ENCODE measurements at places on chromosomes 5 and 9.

GRCh38 chr9:14153310-14153720 is 160.6 kb downstream of the NFIB start:
- DNase-seq: no peak

GRCh38 chr9:127033789-127034188 is 88.6 kb downstream of the ANGPTL2 start:
- DNase-seq: no peak

GRCh38 chr9:23255346-23255745 is 570.7 kb downstream of the ELAVL2 start:
- DNase-seq: no peak

DNA sequence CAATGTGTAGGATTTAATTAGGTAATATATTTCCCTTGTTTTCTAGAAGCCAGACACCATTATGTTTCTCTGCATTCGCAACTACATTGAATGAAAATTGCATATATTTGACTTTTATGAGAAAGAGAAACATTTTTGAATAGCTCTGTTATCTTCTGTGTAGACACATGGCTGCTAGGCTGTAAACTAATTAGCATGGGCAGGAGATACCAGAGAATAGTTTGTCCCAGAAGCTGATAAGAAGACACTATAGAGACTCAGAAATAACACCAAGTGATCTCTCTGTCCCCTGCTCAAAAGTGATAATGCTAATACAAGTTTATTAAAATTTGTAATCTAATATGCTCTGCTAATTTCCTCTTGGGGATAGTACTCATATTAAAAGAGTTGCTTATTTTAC is 198.0 kb upstream of the TUSC1 start:
- no peak for DNase-seq

DNA sequence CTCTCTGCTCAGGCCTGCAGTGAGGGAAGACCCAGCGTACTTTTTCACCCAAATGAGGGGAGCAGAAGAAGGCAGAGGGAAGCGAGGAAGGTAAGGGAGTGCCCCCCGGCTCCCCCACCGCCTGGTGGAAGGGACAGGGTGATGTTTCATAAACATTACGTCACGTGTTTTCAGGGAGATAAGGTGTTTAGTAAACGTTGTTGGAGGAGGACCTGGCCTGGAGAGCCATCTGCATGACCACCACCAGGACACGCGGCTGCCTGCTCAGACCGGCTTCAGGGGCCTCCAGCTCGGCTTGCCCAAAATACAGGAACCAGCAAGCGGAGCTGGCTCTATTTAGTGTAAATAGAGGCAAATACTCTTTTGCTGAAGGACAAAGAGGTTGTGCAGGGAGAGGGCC is 40.0 kb upstream of the C5orf58 start:
- DNase-seq: no peak

- DNase-seq: no peak
Observed at GRCh38 chr9:78050421-78050820, 18.8 kb upstream of the GNAQ start.

DNA sequence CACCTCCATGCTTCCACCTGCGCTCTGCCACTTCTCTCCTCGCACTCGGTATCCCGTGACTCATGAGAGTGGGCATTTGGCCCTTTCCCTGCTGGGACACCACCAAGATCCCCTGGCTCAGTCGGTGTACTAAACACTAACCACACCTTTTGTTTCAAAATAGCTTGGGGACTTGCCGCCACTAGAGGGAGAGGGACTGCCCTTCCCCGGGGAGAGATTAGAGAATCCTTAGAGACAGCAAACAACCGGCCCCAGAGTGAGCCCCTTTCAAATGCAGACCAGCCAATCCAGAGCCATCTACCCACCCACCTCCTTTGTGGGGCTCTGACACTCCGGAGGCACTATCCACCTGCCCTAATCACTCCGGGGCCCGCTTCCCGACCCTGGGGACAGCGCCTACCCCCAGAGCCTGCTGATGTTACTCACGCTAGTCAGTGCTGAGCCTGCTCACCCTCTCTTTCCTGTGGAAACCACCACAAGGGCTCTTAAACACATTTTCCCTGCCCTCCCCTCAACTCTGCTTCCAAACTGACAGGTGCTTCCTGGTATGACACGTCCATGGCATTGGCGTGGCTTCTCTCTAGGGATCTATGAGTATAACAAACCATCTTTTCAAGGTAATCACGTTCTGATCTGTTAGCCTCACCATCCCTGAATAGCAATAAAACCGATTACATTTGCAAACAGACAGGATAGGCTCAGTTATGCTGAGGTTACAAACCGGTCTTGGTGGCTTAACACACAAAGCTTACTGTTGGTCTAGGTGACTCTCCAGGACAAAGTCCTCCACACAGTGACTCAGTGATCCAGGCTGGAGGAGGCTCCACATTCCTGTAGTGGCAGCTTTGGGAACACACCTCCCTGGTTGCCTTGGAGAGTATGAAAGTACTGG is 180.1 kb upstream of the MVB12B start:
- no peak for DNase-seq

- no peak for DNase-seq
Observed at GRCh38 chr5:94517490-94518488, 100.6 kb downstream of the KIAA0825 start.

GRCh38 chr5:178284093-178284675 is 51.6 kb upstream of the PHYKPL start:
- DNase-seq: no peak

DNA sequence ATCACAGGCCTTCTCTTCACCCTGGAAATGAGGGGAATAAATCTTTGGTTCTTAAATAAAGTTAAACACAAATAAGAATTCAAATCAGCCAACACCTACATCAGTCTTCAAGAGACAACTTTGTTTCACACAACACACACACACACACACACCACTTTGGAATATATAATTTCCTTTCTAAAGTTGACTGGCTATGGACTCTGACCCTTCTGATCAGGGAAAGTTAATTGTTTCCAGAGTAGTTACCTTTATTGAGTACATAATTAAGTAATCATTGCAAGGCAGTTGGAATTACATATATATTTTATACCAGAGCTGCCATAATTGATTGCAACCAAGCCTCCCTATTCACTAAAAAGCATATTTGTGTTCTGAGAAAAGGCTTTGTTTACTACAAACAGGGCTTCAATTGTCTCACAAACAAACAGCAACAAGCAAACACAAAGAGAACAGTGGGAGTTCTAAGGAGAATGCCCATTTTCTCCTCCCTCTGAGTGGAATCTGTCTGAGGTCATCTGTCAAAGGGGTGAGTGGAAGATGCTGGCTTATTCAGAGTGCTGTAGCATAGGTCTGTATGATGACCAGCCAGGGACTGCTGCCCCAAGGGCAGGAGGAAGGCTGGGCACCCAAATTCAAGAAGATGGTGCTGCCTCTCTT is 136.6 kb downstream of the SEMA6A start:
- DNase-seq: no peak

GRCh38 chr5:156094001-156094400 is 233.0 kb upstream of the SGCD start:
- DNase-seq: no peak

DNA sequence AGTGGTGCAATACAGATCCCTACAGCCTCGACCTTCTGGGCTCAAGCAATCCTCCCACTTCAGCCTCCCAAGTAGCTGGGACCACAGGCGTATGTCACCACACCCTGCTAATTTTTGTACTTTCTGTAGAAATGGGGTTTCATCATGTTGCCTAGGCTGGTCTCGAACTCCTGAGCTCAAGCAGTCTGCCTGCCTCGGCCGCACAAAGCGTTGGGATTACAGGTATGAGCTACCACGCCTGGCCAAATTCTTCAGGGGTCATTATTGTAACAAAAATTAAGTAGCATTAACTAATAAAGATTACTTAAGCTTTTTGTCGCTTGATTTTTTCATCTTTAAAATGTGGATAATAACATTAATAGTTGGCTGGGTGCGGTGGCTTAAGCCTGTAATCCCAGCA is 195.3 kb upstream of the IER5L start:
- DNase-seq: no peak

GRCh38 chr5:14830210-14831005 is 41.2 kb downstream of the ANKH start:
- DNase-seq: no peak

DNA sequence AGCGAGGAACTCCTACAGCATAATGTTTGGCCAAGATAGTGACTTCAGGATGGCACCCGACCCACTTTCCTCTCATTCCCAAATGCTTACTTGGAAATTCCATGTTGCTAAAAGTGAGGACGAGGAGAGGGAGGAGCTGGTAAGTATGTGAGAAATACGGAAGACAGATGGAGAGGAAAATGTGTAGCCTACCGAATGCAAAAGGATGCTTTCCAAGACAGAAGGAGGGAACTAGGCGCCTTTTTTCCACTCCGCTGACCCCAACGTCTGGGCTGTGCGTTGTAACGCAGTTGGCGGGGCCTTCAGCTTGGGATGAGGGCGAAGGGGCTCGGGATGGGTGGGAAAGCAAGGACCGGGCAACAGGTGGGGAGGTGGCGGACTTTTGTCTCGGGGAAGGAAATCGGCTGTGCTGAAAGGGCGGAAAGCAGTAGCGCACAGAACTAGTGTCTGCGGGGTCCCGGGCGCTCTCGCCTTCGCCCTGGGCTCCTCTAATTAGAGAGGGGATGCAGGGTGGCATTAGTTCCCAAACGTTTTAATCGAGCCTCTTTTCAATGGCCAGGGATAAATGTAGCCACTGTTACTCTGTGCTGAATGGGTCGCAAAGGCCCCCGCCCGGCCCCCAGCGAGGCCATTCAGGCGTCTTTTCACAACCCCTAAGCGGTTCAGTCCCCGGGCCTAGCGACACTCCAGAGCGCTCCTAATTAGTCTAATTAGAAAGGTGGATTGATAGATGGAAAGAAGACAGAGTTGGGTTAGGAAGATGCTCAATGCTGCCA is 12.6 kb downstream of the FOXD1 start:
- no peak for DNase-seq

GRCh38 chr5:104793031-104793754 is 1230.6 kb upstream of the NUDT12 start:
- DNase-seq: no peak

GRCh38 chr9:135230817-135231520 is 143.5 kb downstream of the OLFM1 start:
- DNase-seq: no peak

DNA sequence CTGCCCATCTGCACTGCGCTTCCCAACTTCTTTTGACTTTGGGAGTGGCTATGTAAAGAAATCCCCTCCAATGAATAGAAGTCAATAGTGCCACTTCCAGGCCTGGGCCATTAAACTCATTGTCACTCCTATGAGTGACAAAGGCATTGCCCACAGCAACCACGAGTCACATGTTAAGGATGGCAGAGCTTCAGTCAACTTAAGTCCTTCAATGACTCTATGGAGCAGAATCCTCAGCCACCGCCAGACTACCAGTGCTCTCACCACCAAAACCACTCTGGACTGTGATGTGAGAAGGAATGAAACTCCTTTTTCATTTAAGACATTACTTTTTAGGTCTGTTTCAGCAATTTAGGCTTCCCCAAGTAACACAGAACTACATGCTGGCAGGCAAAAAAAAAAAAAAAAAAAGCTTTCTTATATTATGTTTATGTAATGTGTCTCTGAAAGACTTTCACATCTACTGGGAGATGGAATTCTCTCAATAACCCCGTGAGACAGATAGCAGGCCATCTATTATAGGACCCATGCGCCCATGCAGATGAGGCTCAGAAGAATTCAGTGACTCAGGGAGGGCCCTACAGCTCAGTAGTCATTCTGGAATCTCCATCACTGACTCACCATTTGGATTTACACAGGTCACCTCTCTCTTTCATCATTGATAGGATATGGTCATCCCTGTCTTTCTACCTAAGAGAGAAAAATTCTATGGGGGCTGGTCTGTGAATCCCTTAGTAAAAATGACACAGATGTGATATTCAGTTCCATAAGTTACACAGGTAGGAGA is 180.5 kb downstream of the CEMIP2 start:
- no peak for DNase-seq

GRCh38 chr5:65577141-65577540 is 14.0 kb downstream of the PPWD1 start:
- DNase-seq: no peak

DNA sequence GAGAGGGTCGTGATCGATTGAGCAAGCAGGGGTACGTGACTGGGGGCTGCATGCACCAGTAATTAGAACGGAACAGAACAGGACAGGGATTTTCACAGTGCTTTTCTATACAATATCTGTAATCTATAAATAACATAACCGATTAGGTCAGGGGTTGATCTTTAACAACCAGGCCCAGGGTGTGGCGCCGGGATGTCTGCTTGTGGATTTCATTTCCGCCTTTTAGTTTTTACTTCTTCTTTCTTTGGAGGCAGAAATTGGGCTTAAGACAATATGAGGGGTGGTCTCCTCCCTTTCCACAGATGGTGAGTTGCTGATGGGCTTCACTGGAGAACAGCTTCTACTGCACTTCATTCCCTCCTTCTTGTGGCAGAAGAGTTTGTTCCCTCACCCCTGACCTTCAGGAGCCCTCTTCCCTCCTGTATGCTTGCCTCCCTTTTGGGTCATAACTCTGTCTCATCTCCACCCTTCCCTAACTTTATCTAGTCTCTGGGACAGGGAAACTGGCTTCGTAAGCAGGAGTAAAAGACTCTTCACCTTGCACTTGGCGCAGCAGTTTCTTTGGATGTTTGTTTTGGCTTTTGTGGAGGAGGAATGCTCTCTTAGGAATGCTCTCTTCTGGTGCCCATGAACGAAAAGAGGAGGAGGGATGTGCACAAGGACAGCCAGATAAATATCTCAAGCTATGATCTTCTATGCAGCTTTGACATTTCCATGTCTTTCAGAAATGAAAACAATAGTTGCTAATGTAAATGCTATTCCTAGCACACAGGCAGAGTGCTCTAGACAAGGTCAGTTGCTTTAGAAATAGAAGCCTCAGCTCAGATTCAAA is 139.8 kb upstream of the RPS23 start:
- no peak for DNase-seq

DNA sequence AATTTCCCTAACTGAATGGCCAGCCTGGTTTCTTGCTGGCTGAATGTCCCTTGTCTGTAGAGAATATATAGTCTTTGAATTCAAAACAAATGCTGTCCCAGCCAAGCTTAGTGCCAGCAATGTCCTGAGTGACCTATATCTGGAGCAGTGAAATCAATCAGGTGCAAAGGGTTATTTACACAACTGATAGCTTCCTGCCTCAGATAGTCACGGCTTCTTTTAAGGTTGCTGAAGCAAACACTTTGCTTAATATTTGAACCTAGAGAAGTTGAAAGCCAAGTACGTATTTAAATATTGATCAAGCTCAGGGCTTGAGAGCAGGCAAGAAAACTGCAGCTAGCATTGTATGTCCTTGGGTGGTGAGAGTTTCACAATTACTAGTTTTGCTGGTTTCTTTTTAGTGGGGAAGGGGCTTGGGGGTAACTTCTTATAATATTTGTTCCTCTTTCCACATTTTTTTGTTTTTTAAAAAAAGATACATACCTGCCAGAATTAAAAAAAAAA is 2.0 kb upstream of the ARHGEF28 start:
- no peak for DNase-seq

DNA sequence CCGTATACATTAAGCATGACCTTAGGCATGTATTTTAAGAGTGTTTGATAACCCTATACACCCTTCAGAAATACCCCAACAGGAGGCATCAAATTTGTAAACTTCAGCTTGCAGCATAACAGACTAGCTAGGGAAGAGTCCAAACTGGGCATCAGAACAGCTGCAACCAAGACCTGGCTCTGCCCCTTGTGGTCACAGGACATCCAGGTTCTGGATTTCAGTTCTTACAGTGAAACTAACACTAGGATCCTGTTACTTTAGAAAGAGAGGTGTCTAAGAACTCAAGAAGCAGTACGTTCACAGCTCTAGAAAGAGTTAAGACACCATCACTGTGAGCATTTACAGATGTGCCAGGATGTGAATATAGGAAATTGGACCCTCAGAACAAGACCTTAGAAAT is 229.8 kb downstream of the BNC2 start:
- no peak for DNase-seq

All from GF-D8 (cell line).